ENCODE measurements at places on chromosomes 11 and 22.

DNA sequence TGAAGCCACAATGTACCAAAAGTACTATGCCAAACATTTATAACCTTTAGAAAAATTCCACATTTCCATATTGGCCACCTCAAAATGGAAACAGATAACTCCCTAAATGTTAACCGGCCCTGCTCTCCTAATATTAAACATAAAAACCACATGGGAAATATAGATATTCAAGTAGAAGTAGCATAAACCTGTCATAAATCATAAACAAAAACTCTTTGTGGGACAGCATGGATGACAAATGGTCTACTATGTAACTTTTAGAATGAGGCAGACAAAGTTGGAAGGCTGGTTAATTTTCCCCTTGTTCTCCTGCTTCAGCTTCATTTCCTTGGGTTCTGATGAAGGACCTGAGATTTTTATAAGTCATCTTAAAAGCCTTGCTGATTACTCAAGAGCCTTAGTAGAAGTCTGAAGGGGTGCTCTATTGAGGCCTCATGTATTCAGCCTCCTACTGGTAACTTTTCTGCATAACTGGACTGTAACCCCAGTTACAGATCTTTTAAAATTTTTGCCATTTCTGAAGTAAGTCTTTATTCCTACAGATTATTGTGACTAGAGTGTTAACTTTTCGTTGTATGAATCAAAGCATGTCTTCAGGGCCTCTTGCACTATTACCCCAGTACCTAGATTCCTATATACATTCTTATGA lies 116.4 kb downstream of the STIM1 start:
- no peak for DNase-seq

- DNase-seq, result no peak
Measured at GRCh38 chr11:100192181-100192580, 494.9 kb upstream of the ARHGAP42 start.

DNA sequence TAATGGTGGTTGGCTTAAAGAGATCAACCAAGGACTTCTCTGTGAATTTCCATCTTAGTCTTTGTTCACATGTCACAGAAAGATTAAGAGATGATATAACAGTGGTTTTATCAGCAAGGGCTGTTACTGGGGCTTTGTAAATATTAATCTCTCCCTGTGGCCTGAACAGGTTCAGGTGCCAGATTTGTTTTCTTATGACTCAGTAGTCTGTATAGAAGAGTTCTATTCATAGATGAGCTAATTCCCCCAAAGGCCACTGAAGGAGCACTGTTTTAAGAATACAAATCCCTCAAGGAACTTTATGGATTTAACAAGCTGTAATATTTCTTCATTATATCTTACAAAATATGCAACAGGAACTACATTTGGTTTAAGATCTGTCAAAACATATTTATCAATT lies 50.4 kb downstream of the TCP11L1 start:
- DNase-seq, result no peak

DNA sequence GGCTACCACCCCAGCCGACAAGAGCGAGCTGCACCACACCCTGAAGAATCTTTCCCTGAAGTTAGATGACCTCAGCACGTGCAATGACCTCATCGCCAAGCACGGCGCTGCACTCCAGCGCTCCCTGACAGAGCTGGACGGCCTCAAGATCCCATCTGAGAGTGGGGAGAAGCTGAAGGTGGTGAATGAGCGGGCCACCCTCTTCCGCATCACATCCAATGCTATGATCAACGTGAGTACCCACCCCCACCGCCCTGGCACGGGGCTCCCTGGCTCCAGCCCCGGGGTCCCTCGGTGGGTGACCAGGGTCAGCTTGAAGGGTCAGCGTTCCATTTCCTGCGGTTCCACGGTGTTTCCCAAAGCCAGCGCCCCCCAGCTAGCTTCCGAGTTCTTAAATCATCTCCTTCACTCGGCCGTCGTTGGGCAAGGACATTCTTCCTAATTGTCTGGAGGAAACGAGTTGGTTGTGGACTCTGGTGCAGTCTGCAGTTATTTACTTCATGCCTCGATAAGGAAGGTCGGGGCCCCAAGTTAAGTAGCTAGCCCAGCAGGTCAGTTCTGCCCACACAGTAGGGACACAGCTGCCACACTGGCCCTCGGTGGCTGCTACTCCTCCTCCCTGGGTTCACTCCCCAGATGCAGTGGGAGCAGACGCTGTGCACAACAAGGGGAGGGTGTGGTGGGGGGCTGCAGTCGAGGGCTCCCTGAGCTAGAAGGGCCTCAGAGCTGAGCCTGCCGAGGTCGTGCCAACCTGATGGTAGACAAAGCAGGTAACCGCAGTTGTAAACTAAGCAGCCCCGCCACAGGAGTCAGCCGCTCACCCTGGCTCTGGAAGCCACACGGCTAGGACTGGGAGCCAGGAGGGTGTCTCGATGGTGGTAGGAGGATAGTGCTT lies 97.9 kb downstream of the MORC2 start:
- DNase-seq, result no peak

- no peak for DNase-seq
Measured at GRCh38 chr11:115894176-115894575, 390.0 kb upstream of the CADM1 start.

DNA sequence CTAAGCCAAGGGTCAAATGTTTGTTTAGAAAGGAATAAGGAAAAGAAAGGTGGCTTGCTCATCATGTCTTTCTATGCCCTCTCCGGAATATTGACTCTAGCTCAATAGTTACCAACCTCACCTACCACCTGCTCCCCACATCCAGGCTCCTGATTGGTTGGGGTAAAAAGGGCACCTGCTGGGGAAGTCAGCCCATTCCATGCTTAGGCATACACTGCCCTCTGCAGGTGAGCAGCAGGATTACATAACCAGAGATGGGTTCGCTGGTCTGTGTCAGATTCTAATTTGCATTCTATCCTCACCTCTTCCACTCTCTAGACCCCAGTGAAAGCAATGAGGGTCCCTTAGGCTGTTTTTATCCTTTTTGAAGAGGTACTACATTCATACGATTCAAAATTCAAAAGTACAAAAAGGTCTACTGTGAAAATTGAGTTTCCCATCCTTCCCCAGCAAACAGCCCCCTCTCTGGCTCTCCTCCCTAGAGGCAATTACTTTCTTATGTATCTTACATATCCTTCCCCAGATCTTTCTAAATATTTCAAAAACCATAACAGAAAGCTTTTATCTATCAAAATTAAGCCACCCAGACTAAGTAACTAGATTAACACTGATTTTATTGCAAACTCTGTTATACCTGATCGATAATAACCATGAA lies 98.0 kb upstream of the ASPHD2 start:
- peak; percentile 35 for DNase-seq

DNA sequence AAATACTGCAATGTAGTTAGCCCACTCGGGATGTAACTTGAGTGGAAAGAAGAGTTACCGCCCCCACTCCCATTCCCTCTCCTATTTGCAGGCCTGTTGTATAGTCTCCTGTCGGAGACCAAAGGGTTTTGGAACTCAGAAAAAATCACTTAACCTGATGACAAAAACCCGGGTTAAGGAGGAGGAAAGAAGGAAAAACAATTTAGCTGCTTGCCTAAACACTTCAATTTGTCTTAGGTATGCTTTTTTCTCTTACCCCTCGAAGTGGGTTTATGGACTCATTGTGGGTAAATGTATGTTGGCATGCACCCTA lies 2.2 kb downstream of the YAP1 start:
- no peak for DNase-seq

- DNase-seq, result no peak
Measured at GRCh38 chr22:39431821-39432251, 25.0 kb upstream of the MGAT3 start.

- DNase-seq, result no peak
Measured at GRCh38 chr11:130180491-130180890, 20.9 kb downstream of the ST14 start.

GRCh38 chr11:116990061-116990473 lies 108.2 kb downstream of the SIK3 start:
- no peak for DNase-seq

GRCh38 chr11:41316751-41317150 lies 142.7 kb downstream of the LRRC4C start:
- DNase-seq, result no peak

DNA sequence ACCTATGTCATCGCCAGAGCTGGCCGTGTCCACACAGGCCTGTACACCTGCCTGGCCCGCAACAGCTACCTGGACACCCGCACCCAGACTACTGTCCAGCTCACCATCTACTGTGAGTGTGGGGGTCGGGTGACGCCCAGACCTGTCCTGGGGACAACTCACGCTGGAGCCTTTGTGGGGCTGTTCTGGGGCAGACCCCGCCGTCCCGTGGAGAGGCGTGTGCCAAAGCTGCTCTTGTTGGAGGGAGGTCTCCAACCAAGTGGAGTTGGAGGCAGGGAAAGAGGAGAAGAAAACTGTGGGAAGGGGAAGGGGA lies 4.3 kb downstream of the VSIG10L2 start:
- DNase-seq, result no peak

- no peak for DNase-seq
Measured at GRCh38 chr11:66314561-66315497, 2.0 kb downstream of the CD248 start.

- no peak for DNase-seq
Measured at GRCh38 chr11:8709002-8709672, 26.5 kb downstream of the RPL27A start.

- no peak for DNase-seq
Measured at GRCh38 chr11:75810637-75811390, 4.2 kb upstream of the UVRAG start.

DNA sequence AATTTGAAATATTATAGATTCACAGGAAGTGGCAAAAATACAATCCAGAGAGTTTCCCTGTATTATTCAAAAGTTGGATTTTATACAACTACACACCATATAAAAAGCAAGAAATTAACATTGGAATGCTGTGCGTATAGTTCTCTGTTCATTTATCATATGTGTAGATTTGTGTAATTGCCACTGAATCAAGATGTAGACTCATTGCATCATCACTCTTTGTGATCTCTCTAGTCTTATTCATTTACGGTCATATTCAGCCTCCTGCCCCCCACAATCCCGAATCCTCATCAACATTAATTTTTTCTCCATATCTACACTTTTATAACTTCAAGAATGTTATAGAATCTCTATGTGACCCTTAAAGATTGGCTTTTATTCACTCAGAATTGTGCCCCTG lies 390.6 kb upstream of the B3GAT1 start:
- no peak for DNase-seq

GRCh38 chr11:37336401-37336800 lies 738.4 kb upstream of the RAG2 start:
- no peak for DNase-seq

DNA sequence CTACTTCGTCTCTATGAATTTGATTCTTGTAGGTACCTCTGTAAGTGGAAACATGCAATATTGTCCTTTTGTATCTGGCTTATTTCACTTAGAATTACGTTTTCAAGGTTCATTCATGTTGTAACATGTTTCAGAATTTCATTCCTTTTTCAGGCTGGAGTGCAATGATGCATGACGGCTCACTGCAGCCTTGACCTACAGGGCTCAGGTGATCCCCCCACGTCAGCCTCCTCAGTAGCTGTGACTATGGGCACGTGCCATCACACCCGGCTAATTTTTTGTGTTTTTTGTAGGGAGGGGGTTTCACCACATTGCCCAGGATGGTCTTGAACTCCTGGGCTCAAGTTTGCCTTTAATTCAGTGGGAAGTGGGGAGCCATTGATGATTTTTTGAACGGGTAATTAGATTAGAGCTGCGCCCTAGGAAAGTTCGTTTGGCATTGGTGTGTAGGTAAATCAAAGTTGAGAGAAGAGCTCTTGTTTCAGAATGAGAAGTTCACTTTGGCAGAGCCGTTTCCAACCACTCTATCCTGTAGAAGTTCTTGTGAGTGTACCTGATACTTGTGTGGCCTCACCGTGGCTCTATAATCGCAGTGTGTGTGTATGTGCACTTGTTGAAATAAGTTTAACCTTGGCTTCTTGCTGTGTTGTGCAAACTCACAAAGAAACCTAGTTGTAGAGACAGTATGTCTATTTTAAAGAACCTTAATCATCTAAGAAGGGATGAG lies 115.9 kb downstream of the NAV2 start:
- DNase-seq, result no peak

DNA sequence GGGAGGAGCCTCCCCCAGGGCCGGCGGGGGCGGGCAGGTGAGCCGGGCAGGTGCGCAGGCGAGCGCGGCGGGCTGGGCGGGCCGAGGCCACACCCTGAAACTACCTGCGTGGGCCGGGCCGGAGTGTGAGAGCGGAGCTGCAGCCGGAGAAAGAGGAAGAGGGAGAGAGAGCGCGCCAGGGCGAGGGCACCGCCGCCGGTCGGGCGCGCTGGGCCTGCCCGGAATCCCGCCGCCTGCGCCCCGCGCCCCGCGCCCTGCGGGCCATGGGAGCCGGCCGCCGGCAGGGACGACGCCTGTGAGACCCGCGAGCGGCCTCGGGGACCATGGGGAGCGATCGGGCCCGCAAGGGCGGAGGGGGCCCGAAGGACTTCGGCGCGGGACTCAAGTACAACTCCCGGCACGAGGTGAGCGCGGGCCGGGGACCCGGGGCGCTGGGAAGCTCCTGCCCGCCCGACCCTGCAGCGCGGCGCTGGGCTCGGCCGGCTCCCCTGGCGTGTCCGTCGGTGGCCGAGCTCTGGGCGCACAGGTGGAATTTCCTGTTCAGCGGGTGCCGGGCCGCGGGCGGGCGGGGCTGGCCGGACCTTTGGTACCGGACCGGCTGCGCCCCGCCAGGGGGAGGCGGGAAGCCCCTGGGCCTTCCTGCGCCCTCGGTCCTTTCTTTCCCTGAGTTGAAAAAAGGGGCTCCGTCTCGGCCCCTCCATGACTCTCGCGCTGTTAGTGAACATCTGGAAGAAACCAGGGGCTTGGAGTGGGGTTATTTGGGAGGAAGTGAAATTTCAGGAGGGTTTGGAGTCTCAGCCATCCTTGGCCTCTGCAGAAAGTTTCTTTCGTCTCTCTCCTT lies at the start of gene ST14:
Gene ST14, plus strand, starts transcription at position 126 of the 841 bp plus-strand sequence. Its CDS starts 198 bp downstream, at position 324.
- DNase-seq, result no peak

DNA sequence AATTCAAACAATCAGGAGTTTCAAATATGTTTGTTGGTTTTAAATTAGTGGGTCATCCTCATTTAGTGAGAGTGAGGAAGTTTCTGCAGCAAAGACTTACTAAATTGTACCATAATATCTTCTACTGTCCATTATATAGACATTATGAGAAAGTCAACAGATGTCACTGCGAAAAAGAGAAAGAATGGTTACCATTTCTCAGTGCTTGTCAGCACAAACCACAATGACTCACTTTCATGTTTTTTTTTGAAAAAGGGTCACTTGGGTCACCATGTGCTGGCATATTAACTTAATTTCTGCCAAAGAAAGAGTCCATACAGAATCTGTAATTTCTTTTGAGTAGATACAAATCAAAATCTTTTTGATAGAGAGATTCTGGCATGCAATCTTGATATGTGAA lies 924.6 kb upstream of the FAT3 start:
- no peak for DNase-seq

DNA sequence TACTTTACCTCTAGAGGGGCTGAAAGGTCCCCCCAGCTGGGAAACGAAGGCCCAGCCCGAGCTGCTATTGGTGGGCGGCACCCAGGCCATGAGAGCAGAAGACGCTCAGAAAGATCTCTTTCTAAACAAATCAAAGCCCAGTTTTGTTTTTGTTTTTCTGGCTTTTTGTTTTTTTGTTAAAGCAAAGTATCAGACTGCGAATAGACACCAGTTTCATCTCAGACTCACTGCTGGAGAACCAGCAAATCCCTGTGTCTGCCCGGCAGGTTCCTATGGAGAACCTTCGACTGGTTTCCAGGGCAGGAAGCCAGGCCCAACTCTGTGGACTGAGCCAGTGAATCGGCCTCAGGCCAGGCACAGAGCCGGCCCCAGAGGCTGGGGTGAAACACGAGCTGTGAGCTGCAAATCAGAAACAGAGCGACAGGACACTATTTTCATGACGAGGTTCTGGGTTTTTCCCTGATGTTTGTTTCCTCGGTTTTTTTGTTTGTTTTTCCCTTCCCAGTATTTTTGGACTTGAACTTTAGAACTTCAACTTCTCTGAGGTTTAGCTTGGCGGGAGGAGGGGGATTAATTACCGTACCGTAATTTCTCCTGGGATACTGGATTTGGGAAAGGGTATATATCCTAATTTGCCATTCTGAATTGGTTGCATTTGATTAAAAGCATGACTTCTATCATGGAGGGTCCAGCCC lies 16.0 kb upstream of the B4GALNT4 start:
- no peak for DNase-seq
